Neural crest cell (in vitro differentiated cells): ENCODE measurements at places on chromosomes 2 and 18. TPM values are rescaled to one million over a fixed set of nuclear protein-coding genes. Genes with fewer than 3 reads are reported as not detected.

DNA sequence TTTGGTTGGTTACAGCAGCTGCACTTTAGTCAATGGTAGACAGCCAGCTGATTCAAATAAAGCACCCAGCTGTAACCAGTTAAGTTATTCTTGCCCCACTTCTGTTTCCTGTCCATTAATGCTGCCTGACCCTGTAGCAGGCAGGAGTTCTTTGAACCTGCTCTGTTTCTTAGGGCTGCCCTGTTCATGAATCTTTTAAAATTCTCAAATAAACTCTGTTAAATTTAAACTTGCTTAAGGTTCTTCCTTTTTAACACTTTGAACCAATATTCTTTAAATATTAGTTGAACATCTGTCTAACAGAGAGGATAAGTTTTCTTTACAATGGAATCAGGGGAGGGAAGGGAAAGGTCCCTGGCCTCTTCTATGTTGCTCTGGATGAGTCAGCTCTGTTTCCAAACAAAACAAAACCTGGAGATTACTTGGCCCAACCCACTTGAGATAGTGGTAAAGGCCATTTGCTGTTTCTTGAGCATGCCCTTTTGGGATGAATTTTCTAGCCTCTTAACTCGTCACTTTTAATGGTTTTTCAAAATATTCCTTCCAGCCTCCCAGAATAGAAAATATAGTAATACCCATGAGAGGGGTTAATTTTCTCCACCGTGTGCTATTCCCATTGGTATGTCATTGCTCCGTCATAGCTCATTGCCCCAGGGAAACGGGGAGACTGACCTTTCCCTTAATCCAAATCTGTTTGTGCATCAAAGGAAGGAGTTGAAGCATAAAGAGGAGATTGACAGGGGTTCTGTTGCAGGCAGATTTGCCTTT lies 112.1 kb upstream of the FHL2 start:
- H3K4me3 ChIP-seq, result no peak overlapping the region
- peaks cover 24% of the 10 kb centered on the region for H3K27me3 ChIP-seq
- H3K4me1 ChIP-seq, result peaks cover 4% of the 10 kb centered on the region
- no peak overlapping the region for H3K27ac ChIP-seq
- H3K36me3 ChIP-seq, result no peaks in the 10 kb centered on the region

- H3K27ac ChIP-seq, result no peak overlapping the region
- DNase-seq, result no peak
- no peaks in the 10 kb centered on the region for H3K27me3 ChIP-seq
- no peaks in the 10 kb centered on the region for H3K4me1 ChIP-seq
Measured at GRCh38 chr2:31202833-31203232, 14.5 kb downstream of the CAPN14 start.

DNA sequence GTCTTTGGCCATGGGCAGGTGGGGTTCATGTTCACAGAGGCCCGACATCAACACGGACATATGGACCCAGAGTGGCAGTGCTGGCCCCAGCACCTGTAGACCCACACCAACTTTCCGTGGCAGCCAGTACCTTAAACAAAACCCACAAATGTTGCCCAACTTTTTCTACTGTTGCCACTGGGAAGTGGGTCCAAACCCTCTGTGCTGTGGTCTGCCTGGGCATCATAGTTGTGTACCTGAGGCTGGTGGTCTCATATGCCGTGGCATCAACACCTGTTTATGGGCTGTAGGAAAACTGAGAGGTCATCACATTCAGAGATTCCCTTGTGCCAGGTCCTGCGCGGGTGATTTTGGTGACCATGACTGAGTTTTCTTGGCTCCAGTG lies 79.9 kb downstream of the SH3RF3 start:
- H3K4me3 ChIP-seq, result no peak overlapping the region
- H3K27me3 ChIP-seq, result peaks cover 4% of the 10 kb centered on the region
- no peak for DNase-seq

GRCh38 chr18:35856178-35856577 lies 116.3 kb upstream of the RMP24 start:
- H3K4me1 ChIP-seq, result no peaks in the 10 kb centered on the region
- H3K36me3 ChIP-seq, result peaks cover 3% of the 10 kb centered on the region
- no peak overlapping the region for H3K27ac ChIP-seq
- no peak for DNase-seq

DNA sequence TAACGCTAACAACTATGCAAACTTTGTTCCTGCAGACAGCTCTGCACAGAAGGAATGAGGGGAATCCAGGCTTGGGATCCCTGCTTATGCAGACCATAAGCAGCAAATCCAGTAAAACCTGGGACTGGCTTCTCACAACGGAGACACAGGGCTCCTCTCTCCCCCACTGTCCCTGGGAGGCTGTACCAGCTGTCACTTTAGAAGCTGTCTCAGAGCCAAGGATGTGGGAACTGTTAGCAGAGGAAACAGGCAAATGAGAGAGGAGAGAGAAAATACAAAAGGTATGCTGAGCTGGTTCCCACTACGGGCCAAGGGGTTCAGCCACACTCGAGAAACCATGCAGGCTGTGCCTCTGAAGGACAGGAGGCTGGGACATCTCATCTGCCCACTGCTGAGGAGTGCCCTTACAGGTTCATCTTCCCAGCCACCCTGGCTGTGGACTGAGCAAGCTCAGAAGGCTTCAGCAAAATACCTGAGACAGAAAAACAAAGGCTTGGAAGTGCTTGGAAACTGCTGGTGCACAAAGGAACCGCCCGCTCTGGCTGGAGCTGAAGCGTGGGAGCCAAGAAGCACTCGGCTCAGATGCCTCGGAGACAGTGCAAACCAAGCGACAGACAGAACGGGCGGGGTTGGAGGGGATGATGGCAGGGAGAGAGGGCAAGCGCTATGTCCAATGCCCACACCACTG lies 72.5 kb downstream of the FAM210A start:
- no peaks in the 10 kb centered on the region for H3K27me3 ChIP-seq
- no peaks in the 10 kb centered on the region for H3K36me3 ChIP-seq
- no peak for DNase-seq
- no peaks in the 10 kb centered on the region for H3K4me1 ChIP-seq
- H3K27ac ChIP-seq, result no peak overlapping the region

Gene CDH20
- total RNA-seq, result 0.36 and 0.63 TPM in 2 replicates

Gene CIB4
- total RNA-seq, result not detected in 2 replicates
